Activated CD4-positive, alpha-beta T cell treated with anti-CD3 and anti-CD28 coated beads, Interleukin-2, Interleukin-4, amounts not matched to agents 100 ng/mL and 50 ng/mL, durations not matched to agents 16 hours and 8 hours (primary cell): ENCODE measurements at places on chromosomes 5 and 9.

DNA sequence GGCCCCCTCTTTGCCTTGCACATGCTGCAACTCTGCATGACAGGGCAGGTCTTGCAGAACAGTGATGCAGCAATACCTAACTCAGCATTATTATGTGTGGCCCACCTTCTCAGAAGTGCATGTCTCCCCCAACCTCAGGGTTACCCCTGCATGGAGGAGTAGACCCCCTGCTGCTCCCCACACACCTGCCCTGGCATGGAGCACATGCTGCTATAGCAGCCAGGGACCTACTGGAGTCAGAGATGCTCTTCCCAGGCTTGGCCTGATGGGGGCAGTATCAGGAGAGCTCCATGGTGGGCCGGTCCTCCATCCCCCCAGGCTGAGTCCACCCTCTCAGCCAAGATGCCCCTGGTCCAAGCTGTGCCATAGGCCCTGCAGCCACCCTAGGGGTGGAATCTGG, 13.2 kb upstream of the BOD1 start:
- peak; percentile 7 for DNase-seq

GRCh38 chr5:78509145-78509865, 139.3 kb downstream of the LHFPL2 start:
- DNase-seq, result no peak

- DNase-seq, result no peak
Observed at GRCh38 chr5:61299261-61299681, 32.8 kb upstream of the ZSWIM6 start.

DNA sequence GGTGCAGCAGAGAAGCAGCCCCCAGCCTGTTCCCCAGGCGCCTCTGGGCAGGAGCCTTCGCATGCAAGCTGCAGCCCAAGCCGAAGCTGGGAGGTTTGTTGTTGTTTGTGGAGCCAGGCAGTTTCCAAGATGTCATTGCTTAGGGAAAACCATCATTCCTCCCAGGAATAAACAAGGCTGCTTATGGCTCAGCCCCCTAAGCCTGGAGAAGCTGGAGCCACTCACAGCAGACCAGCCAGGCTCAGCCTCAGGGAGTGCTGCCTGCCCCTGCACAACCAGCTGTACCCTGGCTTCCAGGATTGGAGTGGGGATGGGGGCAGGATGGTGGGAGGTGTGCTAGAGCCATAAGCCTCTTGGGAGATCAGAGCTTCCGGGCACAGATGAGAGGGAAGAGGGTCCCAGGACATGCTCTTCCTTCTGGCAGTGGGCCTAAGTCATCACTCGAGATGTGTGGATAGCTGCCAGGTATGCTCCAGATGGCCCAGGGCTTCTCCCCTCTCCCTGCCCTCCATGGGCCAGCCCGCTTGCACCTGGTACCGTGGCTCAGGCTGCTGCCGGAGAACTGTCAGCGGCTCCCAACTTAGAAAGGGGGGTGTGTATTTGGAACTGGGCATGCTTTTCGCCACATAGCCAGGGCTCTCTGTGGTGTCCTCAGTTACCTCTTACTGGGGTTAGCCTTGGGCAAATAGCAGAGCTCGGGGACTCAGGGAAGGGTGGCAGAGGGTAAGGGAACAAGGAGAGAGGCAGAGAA, 105.2 kb downstream of the RGS3 start:
- DNase-seq, result no peak

- DNase-seq, result no peak
Observed at GRCh38 chr9:72025906-72026305, 34.5 kb downstream of the C9orf57 start.

GRCh38 chr5:123874600-123875201, 362.7 kb downstream of the CSNK1G3 start:
- no peak for DNase-seq

DNA sequence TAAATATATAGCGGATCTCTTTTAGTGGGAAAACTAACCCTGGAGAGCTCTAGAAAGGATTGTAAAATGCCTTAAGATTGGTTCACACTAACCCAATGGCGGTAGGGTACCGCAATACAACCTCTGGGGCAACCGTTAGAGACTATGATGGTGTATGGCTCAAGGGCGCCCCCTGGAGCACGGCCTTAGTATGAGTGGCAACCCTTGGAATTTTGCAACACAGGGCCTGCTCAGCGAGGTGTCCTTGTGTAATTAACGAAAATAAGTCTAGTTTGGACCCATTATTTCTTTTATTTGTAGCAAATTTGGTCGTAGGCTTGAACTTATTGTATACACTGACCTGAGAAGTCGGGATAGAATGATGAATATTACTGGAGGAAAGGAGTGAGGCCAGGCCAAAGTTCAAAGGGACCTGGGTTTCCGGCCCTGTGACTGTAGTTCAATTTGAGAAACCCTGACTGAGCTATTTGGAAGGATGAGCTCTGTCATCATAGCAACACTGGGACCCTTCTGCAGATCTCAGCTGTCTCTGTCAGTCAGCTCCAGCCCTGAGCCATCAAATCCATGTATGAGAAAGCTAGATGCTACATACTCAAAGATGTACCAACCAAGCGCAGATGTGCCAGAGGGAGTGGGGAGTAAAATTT, 54.8 kb downstream of the CAMK4 start:
- DNase-seq, result peak; percentile 84

DNA sequence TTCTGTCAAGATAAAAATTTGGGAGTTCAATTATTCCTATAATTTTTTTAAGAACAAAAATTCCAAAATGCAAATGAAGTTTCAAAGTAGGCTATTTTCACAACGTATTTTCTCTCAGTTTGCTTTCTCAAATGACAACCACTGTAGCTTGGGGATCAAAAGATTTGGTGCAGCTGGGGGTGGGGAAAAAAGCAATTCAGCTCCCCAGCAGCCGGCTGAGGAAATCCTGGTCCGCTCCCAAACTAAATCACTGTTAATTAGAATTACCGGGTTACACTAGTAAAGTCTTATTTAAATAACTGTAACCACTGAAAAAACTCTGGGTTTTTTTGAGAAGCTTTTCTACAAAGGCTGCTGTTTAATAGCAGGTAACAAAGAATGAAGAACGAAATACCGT, 5.7 kb downstream of the NR6A1 start:
- no peak for DNase-seq

DNA sequence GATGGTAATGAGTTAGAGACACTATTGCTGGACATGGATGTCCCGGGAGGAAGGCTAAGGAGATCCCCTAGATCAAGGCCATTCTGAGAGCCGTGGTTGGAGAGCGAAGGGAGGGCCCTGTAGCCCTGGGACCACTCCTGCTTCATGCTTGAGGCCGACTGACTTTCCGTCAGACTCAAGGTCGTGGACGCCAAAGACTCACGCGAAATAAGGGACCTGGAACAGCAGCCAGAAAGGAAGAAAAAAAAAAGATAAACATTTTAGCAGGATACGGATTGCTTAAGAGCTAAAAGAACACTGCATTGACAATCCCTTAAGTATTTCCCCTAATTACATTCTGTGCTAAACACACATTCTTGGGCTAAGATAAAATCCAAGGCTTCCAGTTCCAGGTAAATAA, 181.2 kb downstream of the GLIS3 start:
- DNase-seq, result no peak

DNA sequence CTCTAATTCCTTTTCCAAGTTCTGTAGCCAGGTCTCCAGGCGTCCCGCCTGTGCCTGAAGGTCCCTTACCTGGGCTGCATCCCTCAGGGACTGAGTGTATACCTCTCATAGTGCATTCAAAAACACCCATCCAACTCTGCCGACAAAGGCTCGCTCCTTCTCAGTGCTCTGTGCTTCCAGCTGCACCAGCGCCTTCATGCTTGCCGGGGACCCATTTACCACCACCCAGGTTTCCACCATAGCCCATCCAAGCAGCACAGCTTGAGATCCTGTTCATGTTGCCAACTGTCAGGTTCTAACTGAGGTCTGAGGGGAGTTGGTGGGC, 794.5 kb downstream of the EFNA5 start:
- DNase-seq, result no peak
